H1 (cell line): ENCODE measurements at places on chromosomes 11 and 22.

DNA sequence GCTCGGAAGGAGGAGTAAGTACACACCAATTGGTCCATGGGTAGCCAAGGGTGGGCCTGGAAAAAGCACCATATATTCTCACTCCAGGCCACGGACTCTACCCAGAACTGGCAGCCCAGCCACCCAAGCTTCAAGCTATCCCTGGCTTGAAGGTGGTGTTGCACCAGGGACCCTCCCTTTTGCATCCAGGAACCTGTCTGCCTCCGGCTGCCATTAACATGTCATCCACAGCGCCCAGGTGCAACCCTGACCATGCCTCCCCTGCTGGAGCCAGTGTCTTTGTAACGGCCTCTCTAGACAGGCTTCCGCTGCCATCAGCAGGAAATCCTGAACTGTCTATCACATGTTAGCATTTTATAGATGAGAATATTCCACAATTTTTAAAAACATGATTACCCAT, 2158.5 kb upstream of the RAG2 start:
- no peak for DNase-seq

DNA sequence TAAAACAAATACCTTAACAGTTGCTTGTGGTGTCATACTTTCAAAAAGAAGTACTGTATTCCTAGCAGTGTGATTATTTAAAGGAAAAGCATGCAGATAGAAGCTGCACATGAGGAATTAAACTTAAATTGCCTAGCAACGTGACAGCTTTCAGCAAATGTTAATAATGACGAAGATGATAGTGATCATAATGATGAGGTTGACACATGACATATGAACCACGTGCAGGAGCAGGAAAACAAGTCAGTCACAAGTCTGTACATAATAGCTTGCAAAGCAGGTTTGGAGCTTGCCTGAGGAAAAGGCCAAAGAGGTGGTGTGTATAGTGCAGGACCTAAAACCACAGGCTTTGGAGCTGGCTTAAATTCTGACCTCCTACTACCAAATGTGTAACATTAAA, 30.6 kb upstream of the PIK3C2A start:
- DNase-seq: no peak

GRCh38 chr11:75430714-75431532, 2.1 kb downstream of the KLHL35 start:
- no peak for DNase-seq

DNA sequence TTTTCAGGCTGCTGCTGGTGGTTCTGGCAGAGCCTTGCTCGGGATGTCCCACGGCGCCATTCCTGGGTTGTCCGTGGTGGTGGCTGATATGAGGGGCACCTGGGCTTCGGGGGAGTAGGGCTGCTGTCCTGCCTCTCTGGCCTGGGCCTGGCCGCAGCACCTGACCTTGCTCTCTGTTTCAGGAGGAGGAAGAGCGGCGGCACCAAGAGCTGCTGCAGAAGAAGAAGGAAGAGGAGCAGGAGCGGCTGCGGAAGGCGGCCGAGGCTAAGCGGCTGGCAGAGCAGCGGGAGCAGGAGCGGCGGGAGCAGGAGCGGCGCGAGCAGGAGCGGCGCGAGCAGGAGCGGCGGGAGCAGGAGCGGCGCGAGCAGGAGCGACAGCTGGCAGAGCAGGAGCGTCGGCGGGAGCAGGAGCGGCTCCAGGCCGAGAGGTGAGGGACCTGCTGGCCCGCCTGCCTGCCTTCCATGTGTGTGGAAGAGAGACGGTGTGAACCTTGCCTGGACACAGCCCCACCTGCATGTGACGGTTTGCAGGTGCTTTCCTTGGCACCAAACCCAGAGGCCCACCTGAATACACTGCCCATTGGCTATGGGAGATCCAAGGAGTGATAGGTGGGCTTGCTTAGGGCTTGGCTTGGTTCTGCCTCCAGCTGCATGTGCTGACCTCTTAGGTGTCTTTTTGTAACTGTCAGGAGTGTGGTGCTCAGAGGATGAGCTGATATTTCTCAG, 22.8 kb downstream of the INCENP start:
- DNase-seq: no peak

DNA sequence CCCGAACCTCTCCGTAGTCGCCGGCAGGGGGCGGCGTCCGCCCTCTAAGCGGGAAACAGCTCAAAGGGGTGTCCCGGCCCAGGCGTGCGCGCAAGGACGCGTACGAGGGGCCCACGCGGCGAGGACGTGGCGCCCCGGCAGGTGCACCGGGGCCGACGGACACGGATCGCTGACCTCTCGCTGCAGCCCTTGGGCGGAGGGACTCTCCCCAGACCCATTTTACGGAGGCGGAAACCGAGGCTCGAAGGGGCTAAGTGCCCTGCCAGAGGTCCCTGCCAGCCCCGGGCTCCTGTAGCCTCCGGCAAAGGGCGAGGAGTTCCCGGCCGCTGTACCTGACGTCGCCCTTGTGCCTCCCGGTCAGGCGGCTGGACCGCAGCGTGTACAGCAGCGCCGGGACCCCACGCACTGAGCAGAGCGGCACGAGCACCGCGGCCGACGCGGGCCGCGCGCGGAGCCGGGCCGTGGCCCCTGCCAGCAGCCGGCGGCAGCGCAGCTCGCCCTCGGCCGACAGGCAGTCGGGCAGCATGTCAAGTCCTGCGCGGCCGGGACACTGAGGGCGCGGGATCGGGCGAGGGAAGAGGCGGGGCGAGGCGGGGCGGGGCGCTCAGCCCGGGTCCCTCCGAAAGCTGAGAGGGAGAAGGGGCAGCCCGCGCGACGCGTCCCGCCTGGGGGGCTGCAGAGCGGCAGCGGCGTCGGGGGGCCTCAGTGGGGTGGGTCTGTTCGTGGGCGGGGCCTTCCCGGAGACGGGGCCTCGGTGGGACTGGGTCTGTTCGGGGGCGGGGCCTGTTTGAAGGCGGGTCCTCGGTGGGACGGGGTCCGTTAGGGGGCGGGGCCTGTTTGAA, at the start of gene NUDT8:
Gene NUDT8 (minus strand): TSS at position 552 of the 842 bp plus-strand sequence. CDS start 26 bp downstream, at position 526.
- DNase-seq: peak; percentile 97

DNA sequence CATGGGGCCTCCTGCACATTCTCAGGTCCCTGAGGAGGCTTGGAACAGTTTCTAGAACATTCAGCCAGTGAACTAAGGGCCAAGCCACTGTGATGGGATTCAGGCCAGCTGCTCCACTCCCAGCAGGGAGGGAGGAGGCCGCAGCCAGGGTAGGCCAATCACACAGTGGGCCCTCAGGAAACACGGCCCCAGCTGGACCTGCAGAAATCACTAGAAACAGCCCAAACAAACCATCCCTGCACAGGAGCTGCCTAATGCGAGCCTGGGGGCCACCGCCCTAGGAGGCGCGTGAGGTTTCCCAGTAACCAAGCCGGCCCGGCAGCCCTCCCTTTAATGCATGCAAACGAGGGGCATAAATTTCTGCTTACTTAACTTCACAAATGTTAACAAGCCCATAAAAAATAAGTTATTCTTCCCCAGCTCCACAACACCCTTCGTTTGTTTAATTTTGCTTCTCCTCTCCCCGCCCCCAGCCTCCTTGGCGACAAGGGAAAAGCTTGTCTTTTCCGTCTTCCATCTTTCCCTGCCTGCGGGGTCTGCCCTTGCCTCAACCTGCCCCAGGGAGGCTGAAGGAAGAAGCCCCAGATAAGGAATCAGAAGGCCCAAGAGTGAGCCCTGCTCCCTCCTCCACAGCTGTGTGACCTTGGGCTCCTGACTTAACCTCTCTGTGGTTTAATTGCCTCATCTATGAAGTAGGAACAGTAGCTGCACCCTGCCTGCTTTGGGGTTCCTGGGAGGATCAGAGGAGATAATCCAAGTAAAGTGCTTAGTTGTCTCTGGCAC, 25.7 kb downstream of the ELFN2 start:
- DNase-seq: no peak

DNA sequence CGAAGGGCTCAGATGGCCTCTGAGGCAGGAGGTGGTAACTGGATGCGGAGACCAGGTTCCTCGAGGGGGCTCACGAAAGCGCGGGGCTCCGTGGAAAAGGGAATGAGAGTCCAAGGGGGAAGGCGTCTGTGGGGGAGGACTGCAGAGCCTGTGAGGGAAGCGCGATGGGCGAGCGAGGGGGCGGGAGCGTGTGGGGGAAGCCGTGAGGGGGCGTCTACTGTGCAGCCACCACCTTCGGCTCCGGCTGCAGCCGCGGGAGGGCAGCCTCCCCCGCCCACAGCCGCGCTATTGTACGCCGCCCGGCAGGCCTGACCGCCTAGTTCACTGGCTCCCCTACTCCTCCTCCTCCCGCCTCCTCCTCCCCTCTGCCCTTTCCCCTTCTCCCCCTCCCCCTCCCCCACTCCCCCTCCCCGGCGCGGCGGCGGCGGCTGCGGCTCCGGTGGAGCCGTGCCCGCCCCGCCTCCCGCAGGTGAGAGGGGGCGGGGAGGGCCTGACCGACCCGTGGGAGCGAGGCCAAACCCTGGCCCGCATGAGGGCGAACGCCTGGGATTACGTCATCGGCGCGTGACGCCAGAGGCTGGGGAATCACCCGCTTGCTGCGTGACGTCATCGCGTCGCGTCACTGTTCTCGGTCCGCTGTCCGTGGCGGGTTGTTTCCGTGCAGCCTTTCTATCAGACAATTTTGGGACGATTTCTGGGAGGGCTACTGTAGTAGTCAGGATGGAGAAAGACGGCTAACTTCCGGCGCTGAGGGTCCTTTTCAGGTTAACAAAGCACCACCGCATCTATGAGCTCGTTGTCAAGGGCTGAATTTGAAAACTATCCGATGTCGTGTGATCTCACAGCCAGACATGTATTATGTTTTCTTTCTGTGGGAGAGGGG, at the start of gene PAK1:
Gene PAK1 (minus strand): TSS at position 294 of the 883 bp plus-strand sequence. CDS start 81,574 bp downstream, outside the sequence.
- DNase-seq: peak; percentile 94

GRCh38 chr11:112801025-112801816, 160.0 kb upstream of the NCAM1 start:
- DNase-seq: no peak
